ENCODE measurements at places on chromosomes 6 and 20. TPM values are rescaled to one million over a fixed set of nuclear protein-coding genes. Genes with fewer than 3 reads are reported as not detected.

GRCh38 chr6:111692327-111693164 lies 86.9 kb upstream of the TRAF3IP2 start:
- no peak overlapping the region for H3K4me3 ChIP-seq
- no peaks in the 10 kb centered on the region for H3K4me1 ChIP-seq
- H3K27ac ChIP-seq, result no peak overlapping the region
- no peaks in the 10 kb centered on the region for H3K27me3 ChIP-seq
- peaks cover 10% of the 10 kb centered on the region for H3K36me3 ChIP-seq
- no peak for DNase-seq

DNA sequence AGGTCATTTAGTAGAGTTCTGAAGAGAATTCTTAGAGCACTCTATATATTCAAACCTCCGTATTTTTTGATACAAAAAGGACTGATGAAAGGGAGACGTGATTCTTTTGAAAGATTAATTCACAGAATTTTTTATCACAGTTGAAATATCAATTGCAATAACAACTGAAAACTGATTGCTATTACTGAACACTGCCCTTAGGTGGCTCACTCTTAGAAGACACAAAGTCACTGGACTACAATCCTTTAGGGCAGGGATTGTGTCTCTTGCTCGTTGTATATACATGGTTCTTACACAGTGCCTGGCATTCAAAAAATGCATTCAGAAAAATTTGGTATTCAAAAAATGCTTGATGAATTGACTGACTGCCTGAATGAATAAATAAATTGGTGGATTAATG lies 17.1 kb upstream of the CALHM6 start:
- no peak overlapping the region for H3K27ac ChIP-seq
- H3K27me3 ChIP-seq, result no peaks in the 10 kb centered on the region
- DNase-seq, result no peak

DNA sequence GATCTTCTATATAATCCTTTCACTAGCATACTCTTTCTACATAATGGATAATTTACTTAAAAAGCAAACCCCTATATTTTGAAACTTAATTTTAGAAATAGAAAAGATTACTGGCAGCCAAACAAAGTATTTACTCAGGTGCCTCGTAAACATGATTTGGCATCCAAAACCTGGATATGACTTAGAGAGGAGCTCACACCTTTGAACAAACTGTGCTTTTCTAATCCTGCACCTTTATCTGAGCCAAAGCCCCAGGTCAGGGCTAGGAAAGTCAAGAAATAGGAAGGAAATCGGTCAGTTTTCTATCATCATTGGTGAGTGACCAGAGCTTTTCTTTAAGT lies 170.9 kb downstream of the PHF3 start:
- no peaks in the 10 kb centered on the region for H3K27me3 ChIP-seq
- H3K4me1 ChIP-seq, result peaks cover 43% of the 10 kb centered on the region
- DNase-seq, result no peak
- no peaks in the 10 kb centered on the region for H3K36me3 ChIP-seq

- no peaks in the 10 kb centered on the region for H3K4me1 ChIP-seq
- H3K27ac ChIP-seq, result no peak overlapping the region
- H3K4me3 ChIP-seq, result no peak overlapping the region
- H3K36me3 ChIP-seq, result no peaks in the 10 kb centered on the region
Observed at GRCh38 chr20:33408716-33409654, 7.7 kb upstream of the CDK5RAP1 start.

- H3K36me3 ChIP-seq, result no peaks in the 10 kb centered on the region
- H3K27me3 ChIP-seq, result no peaks in the 10 kb centered on the region
- H3K27ac ChIP-seq, result no peak overlapping the region
- DNase-seq, result no peak
Observed at GRCh38 chr6:25404693-25405169, 125.6 kb downstream of the CARMIL1 start.

DNA sequence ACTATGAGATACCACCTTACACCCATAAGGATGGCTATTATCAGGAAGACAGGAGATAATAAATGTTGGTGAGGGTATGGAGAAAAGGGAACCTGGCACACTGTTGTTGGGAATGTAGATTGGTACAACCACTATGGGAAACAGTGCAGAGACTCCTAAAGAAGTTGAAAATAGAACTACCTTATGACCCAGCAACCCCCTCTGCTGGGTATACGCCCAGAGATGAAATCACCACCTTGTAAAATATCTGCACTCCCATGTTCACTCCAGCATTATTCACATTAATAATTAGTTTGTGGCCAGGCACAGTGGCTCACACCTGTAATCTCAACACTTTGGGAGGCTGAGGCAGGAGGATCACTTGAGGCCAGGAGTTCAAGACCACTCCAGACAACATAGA lies 26.8 kb downstream of the ZBTB9 start:
- 0 out of 2 replicates have a peak, but pooled peaks cover 12% of the 10 kb centered on the region for H3K27me3 ChIP-seq
- no peak overlapping the region for H3K27ac ChIP-seq
- DNase-seq, result no peak

The COL12A1 gene
- total RNA-seq, result 12.5 TPM

GRCh38 chr6:44116641-44117382 lies 10.4 kb downstream of the MRPL14 start:
- H3K4me1 ChIP-seq, result peaks cover 60% of the 10 kb centered on the region
- H3K27ac ChIP-seq, result peak overlapping the region; percentile 40
- H3K36me3 ChIP-seq, result peaks cover 36% of the 10 kb centered on the region
- no peaks in the 10 kb centered on the region for H3K27me3 ChIP-seq
- DNase-seq, result peak; percentile 22

GRCh38 chr6:161079566-161080262 lies 88.1 kb downstream of the MAP3K4 start:
- H3K4me1 ChIP-seq, result no peaks in the 10 kb centered on the region
- 0 out of 2 replicates have a peak, but pooled peaks cover 9% of the 10 kb centered on the region for H3K36me3 ChIP-seq
- H3K4me3 ChIP-seq, result no peak overlapping the region
- H3K27me3 ChIP-seq, result no peaks in the 10 kb centered on the region

DNA sequence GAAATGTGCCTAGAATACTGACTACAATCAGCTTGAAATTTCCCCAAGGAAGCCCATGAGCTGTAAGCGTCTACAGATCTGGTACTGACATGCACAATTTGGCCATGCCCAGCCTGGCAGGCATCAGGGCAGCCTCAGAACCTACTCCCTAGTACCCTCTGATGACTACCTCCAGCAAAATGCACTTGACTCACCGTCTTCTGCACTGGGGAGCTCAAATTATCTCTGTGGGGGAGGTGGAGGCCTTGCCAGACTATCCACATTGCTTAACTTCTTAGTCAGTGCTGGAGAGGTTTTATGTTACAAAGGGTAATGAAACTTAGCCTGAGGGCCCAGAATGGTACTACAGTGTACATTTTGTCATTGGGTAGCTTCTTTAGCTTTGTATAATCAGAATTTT lies 126.0 kb upstream of the ADGRF1 start:
- H3K27me3 ChIP-seq, result no peaks in the 10 kb centered on the region
- no peak overlapping the region for H3K4me3 ChIP-seq
- DNase-seq, result peak; percentile 98
- peak overlapping the region; percentile 93 for H3K27ac ChIP-seq

The SIRT5 gene
- 15.9 TPM for total RNA-seq

DNA sequence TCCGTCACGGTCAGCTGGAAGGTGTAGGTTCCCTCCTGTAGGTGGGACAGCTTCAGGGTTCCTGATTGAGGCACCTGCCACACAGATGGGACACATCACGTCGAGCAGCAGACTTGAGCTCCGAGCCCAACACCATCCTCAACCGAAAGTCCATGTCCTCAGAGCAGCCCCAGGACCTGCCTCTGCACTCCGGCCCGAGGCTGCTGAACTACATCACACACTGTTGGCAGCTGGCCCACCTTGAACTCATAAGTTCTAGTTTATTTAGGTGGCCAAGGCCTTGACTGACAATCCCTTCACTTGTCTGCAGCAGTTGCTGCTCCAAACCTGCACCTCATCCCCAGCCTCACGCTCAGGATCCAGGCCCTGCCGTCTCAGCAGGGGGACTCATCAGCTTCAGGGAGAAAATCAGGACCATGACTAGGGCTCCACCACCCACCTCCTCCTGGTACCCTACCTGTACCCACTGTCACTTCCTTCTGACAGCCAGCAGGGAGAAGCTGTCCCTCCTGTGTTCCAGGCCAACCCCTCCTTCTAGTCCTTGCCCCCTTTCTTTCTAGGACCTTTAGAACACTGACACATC lies 21.0 kb downstream of the LRP11 start:
- peaks cover 74% of the 10 kb centered on the region for H3K4me1 ChIP-seq
- no peak for DNase-seq
- H3K27ac ChIP-seq, result peak overlapping the region; percentile 33
- no peaks in the 10 kb centered on the region for H3K27me3 ChIP-seq

- no peak overlapping the region for H3K27ac ChIP-seq
- no peaks in the 10 kb centered on the region for H3K36me3 ChIP-seq
- no peak overlapping the region for H3K4me3 ChIP-seq
- no peak for DNase-seq
Observed at GRCh38 chr6:79201983-79202382, 32.5 kb downstream of the HMGN3 start.

DNA sequence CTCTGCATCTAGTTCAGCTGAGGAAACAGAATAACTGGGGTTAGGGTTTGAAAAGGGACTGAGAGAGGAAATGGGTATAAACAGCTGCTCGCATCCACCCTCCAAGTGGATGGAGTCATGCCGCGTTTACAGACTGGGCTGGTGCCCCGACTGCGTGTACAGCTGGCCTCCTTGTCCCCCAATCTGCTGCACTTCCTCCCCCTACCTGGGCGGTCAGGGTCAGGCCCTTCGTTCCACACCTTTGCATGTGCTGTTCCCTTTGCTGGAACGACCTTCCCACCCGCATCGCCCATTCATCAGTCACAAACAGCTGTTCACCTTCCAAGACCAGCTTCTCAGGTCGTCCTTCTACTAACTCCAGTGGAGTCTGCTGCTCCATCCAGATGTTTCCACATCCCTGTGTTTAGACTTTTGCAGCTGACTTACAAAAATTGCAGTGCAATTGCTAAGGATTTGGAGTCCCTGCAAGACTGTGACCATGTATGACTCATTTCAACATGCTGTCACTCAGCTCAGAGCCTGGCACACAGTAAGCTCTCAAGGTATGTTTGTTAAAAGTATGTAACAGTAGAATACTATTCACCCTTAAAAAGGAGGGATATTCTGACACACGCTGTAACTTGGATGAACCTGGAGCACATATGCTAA lies 129.3 kb downstream of the DTNBP1 start:
- H3K4me3 ChIP-seq, result no peak overlapping the region
- DNase-seq, result no peak
- H3K27me3 ChIP-seq, result no peaks in the 10 kb centered on the region
- H3K4me1 ChIP-seq, result no peaks in the 10 kb centered on the region

The DOK5 gene
- not detected for total RNA-seq

DNA sequence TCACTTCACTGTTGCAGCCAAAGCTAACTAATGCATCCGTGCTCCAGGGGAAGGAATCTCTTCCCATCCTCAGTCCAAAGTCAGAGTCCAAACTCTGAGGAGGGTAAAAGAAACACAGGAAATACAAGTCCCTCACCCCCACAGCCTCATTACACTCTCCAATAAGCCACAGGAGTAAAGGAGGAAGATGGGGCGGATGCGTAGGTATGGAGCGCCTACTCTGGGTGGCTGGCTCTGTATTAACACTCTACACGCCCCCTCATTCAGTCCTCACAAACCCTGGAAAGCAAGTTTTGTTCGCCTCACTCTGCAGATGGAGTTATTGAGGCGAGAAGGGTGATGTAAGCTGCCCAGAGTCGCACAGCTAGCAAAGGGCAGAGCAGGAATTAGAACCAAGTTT lies 242.9 kb downstream of the NRN1 start:
- no peaks in the 10 kb centered on the region for H3K27me3 ChIP-seq
- no peak overlapping the region for H3K4me3 ChIP-seq
- H3K27ac ChIP-seq, result no peak overlapping the region

The ARMH2 gene
- total RNA-seq, result not detected

The C2 gene
- 2.4 TPM for total RNA-seq

DNA sequence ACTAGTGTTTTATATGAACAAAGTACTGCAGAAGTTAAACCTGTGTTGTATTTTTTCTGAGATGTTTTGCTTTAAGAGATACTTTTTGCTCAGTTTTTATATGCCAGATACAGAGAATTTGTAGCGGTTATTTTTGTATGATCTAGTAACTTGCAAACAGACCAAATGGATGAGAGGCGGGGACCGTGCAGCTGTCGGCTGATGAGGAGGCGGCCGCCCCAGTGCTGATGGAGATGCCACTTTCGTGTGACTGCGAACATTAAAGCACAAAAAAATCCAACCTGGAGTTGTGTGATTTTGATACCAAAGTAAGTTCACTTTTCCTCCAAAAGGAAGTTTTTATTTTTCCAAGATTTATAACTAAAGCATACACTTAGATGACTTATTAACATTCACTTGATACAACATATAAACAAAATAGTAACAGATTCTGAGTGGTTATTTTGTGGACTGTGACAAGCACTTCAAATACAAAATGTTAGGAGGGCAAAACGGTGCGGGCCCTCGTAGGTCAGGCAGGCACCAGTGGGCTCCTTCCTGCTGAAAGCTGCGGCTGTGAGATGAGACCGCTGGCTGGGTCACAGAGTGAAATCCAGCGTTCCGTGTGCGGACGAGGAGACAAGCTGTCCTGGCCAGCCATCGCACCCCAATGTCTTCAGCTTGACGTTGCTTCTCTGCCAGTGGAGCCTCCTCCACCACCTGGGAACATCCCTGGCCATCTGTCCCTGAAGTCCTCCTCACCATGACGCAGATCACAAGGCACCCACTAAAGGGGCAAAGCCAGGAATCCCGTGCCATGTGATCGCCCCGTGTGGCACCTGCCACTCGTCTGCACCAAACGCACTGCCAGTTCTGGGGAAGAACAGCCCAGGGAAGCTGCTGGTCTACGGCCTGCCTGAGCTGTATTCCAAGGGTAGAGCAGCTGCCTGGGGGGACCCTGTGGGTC lies 4.0 kb upstream of the OGFR start:
- H3K27ac ChIP-seq, result no peak overlapping the region
- H3K36me3 ChIP-seq, result 0 out of 2 replicates have a peak, but pooled peaks cover 13% of the 10 kb centered on the region

- H3K27me3 ChIP-seq, result no peaks in the 10 kb centered on the region
- H3K4me3 ChIP-seq, result no peak overlapping the region
- peaks cover 55% of the 10 kb centered on the region for H3K36me3 ChIP-seq
- no peaks in the 10 kb centered on the region for H3K4me1 ChIP-seq
Observed at GRCh38 chr6:43559328-43559727, 16.5 kb downstream of the XPO5 start.

DNA sequence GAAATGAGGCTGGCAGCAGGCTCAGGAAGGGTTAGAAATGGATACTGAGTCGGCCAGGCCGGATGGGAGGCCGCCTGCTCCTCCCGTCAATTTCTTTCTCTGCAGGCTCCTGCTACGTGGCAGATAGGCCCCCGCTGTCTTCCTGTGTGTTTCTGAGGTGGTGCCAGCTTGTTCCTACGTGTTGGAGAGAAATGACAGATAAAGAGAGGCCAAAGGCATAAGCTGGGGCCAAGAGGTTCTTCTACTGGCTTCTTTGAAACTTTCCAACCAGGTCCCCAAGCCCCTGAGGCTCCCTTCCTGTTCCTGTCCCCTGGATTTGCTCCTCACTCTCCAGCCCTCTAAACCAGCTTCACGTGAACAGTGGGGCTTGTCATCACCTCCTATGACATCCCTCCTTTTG lies 76.8 kb downstream of the TCP11 start:
- H3K27ac ChIP-seq, result no peak overlapping the region
- no peaks in the 10 kb centered on the region for H3K27me3 ChIP-seq
- DNase-seq, result no peak
- no peak overlapping the region for H3K4me3 ChIP-seq
- no peaks in the 10 kb centered on the region for H3K36me3 ChIP-seq
- no peaks in the 10 kb centered on the region for H3K4me1 ChIP-seq

Data from PC-9 (cell line).